ENCODE measurements at places on chromosomes 16 and 17.

DNA sequence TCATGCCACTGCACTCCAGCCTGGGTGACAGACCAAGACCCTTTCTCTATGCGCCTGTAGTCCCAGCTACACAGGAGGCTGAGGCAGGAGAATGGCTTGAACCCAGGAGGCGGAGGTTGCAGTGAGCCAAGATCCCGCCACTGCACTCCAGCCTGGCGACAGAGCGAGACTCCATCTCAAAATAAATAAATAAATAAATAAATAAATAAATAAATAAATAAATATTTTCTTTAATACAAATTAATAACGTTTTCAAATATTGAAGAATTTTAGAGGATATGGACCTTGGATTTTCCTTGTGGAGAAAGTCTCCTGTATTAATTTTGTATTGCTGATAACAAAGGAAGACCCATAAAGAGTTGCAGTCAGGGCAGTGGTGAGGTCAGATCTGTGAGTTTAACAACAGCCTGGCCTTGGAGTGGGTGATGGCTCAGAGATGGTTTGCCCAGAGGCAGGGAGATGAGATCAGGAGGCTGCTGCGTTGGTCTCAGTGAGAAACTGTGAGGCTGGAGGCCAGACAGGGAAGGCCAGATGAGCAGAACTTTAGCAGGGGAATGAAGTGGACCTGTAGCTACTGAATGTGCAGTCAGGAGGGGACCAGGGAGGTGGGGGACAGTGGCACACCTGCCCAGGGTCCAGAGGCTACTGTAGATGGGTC, 4.4 kb upstream of the ASGR1 start:
- no peak for DNase-seq

GRCh38 chr16:65667011-65667578, 545.2 kb upstream of the CDH11 start:
- DNase-seq, result no peak

- no peak for DNase-seq
Measured at GRCh38 chr17:80453998-80454556, 22.3 kb downstream of the NPTX1 start.

- DNase-seq, result peak; percentile 90
Measured at GRCh38 chr17:31394544-31394943, 3.1 kb downstream of the RAB11FIP4 start.

DNA sequence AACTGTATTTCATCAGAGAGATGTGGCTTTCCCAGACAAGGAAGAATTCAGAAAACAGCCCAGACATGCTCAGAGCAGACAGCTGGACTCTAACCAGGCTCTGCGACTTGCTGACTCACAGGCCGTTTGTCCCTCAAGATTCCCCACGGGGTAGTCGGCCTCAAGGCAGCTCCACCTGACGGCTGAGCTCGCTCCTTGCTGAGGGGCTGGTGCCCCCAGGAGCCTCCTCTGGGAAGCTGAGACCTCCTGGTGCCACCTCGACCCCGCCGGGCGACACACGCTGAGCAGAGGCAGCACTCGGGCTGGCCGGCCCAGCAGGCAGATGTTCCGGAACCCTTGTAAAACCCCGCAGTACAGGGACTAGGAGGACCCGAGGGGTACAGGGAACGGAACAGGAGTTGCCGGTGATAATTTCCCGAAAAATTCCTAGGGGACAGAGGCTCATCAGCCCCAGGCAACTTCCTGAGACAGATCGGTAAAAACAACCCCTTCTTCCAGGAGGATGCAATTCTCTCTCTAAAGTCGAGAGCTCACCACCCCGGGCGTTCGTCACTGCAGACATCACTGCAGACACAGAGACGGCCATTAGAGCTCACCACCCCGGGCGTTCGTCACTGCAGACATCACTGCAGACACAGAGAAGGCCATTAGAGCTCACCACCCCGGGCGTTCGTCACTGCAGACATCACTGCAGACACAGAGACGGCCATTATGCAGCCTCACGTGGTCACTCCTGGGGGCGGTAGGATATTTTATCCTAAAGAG, 19.9 kb downstream of the RPH3AL start:
- peak; percentile 81 for DNase-seq

DNA sequence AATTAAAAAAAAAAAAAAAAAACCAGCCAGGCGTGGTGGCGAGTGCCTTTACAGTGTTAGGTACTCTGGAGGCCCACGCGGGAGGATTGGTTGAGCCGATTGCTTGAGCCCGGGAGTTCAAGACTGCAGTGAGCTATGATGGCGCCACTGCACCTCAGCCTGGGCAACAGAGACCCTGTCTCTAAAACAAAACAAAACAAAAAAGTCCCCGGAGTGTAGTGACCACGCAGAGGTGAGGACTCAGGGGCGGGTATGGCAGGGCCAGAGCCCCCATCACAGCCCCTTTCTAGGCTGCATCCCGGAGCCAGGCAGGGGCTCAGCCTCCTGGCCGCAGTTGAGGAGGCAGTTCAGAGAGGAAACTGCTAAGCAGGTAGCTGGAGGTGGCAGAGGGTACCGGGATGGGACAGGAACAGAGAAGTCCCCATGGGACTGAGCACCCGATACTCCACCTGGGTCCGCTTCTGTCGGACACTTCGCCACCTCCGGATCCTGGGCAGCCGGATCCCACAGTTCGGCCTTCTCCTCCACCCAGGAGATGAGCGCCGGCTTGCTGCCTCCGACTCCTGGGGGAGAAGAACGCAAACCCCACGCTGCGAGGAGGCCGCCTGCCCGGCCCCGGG, 800 bp downstream of the ZNF747 start:
- no peak for DNase-seq

Data from posterior vena cava (tissue), 2 donors.